ENCODE measurements at places on chromosomes 2 and 18. TPM values are rescaled to one million over a fixed set of nuclear protein-coding genes. Genes with fewer than 3 reads are reported as not detected.

Gene GAD1
- 1.7 TPM for total RNA-seq

Gene OBSL1
- total RNA-seq, result not detected

Gene CCDC74A
- total RNA-seq, result 3.2 TPM

Gene SCN3A
- not detected for total RNA-seq

Gene COLEC11
- not detected for total RNA-seq

Gene SLC20A1
- total RNA-seq, result 167 TPM

Gene FOXI3
- total RNA-seq, result not detected

Gene SLC16A14
- 0.08 TPM for total RNA-seq

Gene NAT8
- total RNA-seq, result not detected

Gene INHBB
- total RNA-seq, result not detected

Gene SLC4A3
- total RNA-seq, result not detected

Gene KIF1A
- total RNA-seq, result 0.40 TPM

Gene DUSP19
- total RNA-seq, result 1.6 TPM

Gene EPG5
- 26.6 TPM for total RNA-seq

Gene CDH7
- not detected for total RNA-seq

Gene C1QL2
- total RNA-seq, result not detected

Gene PREB
- 60.0 TPM for total RNA-seq

Gene CCL20
- total RNA-seq, result not detected

Gene TTN
- total RNA-seq, result 12.3 TPM

Gene AQP12B
- total RNA-seq, result not detected

Gene NCKAP5
- not detected for total RNA-seq

Gene GPR35
- total RNA-seq, result 4.1 TPM

Gene MSTN
- not detected for total RNA-seq

Gene EPB41L5
- 3.7 TPM for total RNA-seq

Gene EFHD1
- total RNA-seq, result 0.32 TPM

Gene STAT4
- total RNA-seq, result 72.6 TPM

Gene CRYGC
- total RNA-seq, result not detected

Gene IFIH1
- 65.5 TPM for total RNA-seq

Gene MTX2
- 11.2 TPM for total RNA-seq

Gene PROKR1
- not detected for total RNA-seq

Gene IL36A
- not detected for total RNA-seq

Gene FBXO41
- total RNA-seq, result 18.2 TPM

Gene SKOR2
- not detected for total RNA-seq

Gene CFLAR
- total RNA-seq, result 106 TPM

Gene DIS3L2
- 43.4 TPM for total RNA-seq

Gene SRD5A2
- not detected for total RNA-seq

Gene SCYGR6
- total RNA-seq, result not detected

Gene HOXD12
- not detected for total RNA-seq

Gene HOXD10
- not detected for total RNA-seq

Gene KIF5C
- 6.1 TPM for total RNA-seq

Gene EMILIN1
- total RNA-seq, result 0.56 TPM

Gene TMEM247
- not detected for total RNA-seq

Gene ST8SIA5
- not detected for total RNA-seq

Gene AQP12A
- total RNA-seq, result not detected

Gene REG3A
- total RNA-seq, result not detected

Gene CYS1
- 0.17 TPM for total RNA-seq

Gene IL1R2
- total RNA-seq, result 0.50 TPM

Gene TEX44
- not detected for total RNA-seq

Gene TTR
- not detected for total RNA-seq

Data from activated CD4-positive, alpha-beta T cell treated with anti-CD3 and anti-CD28 coated beads, Interleukin-2, amount 10 ng/mL, durations not matched to agents 7 days and 5 days (primary cell).